Hepatic stellate cell (primary cell): ENCODE measurements at places on chromosomes 5 and 9.

GRCh38 chr5:1874771-1875220, 7.9 kb downstream of the IRX4 start:
- DNase-seq: no peak

- DNase-seq: no peak
Observed at GRCh38 chr9:105711867-105712266, 17.5 kb downstream of the TMEM38B start.

- no peak for DNase-seq
Observed at GRCh38 chr5:126052120-126052519, 371.1 kb upstream of the GRAMD2B start.

DNA sequence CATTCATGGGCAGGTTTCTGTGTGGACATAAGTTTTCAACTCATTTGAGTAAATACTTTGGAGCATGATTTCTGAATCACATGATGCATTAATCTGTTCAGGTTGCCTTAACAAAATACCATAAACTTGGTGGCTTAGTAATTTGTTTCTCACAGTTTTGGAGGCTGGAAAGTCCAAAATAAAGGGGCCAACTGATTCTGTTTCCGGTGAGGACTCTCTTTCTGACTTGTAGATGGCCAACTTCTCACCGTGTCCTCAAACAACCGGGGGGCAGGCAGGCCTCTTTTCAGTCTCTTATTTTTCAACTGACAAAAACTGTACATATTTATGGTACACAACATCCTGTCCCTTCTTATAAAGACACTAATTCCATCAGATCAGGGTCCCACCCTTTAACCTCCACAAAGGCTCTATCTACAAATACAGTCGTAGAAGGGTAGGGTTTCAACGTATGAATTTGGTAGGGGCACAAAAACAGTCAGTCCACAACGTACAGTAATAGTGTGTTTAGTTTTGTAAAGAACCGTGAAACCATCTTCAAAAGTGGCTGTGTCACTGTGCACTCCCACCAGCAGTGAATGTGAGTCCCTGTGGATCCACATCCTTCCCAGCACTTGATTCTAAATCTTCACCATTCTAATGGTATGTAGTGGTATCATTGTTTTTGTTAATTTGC, 37.2 kb downstream of the MLLT3 start:
- no peak for DNase-seq

GRCh38 chr5:72552041-72552557, 44.9 kb upstream of the ZNF366 start:
- no peak for DNase-seq

- DNase-seq: no peak
Observed at GRCh38 chr5:166845044-166845443, 1446.4 kb upstream of the WWC1 start.

DNA sequence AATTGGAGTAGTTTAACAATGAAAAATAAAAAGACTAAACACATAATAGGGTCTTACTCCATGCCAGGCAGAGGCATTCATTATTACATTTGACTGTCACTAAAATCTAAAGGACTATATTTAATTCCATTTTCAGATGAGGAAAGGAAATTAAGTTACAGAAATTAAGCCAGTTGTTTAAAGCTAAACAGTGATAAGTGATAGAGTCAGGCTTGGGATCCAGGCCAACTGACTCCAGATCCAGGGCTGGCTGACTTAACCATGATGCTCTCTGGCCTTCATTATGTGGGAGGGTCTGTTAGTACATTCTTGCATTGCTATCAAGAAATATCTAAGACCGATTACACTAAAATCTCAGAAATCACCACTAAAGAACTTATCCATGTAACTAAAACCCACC, 107.2 kb downstream of the ARHGEF28 start:
- DNase-seq: no peak

- DNase-seq: no peak
Observed at GRCh38 chr5:74916831-74917710, 50.9 kb upstream of the FAM169A start.

- no peak for DNase-seq
Observed at GRCh38 chr5:84113246-84114105, 271.2 kb downstream of the EDIL3 start.

DNA sequence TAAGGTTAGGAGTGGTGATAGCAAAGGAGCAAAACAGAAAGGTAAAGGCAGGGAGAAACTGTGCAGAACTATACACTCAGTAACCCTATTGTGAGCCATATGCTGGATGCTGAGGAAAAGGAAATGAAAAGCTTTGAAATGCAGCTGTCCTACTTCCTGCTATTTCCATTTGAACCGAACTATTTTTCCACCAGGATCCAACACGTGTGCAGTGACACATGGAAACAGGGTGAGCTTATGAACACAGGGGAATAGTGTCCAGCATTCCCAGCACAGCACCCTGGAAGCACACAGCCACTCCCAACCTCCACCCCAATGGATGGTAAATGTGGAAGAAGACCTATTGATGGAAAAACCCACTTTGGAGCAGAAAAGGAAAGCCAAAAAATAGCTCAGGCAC, 69.0 kb upstream of the SLC12A2 start:
- DNase-seq: no peak

GRCh38 chr5:97764700-97765099, 581.7 kb upstream of the RIOK2 start:
- DNase-seq: peak; percentile 8

- no peak for DNase-seq
Observed at GRCh38 chr9:37839496-37840461, 39.2 kb downstream of the DCAF10 start.

GRCh38 chr5:119031905-119032304, 39.0 kb upstream of the DMXL1 start:
- DNase-seq: no peak

GRCh38 chr5:142151436-142152383, 43.1 kb downstream of the NDFIP1 start:
- peak; percentile 40 for DNase-seq

GRCh38 chr5:61076626-61077025, 85.6 kb downstream of the SMIM15 start:
- no peak for DNase-seq

DNA sequence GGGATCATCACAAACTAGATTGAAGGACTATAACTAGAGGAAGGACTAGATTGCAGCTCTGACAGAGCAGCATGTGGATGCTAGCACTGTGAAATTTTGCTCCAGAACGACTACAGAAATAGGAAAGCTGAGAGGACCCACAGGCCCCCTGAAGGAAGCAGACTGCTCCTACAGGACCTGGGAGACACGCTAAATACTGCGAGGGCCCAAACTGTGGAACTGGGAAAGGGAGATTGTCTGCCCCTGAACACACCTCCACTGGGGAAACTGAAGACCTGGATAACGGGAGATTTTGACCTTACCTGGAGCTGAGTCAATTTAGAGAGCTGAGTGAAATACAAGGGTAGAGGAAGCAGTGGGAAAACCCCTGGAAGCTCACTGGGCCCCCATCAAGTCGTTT, 19.2 kb downstream of the TRIM36 start:
- DNase-seq: no peak

DNA sequence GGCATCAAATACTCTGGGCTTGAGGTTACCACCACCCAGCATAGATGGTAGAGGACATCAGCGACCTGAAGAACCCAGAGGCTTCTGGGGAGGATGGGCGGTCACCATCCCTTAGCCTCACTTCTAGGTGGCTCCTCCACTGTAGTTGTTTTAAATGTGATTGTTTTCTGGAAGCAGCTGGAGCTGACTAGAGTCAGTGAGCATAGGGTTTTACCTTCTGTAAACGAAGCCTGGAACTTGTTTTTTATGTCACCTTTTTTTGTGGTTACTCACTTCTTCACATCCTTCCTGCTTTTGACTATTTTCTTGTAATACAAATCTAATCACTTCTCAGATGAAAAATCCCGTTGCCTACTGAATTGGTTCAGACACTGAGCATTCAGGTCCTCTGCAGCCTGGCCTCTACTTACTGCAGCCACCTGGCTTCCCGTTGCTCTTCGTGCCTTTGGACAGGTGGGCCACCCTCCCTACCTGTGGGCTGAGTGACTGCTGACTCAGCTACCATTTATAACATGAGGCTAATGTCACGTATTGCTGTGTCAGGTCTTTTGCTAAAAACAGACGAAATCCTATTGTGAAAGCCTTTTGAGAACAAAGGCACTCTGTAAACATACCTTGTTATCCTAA, 167.8 kb downstream of the MAN2A1 start:
- no peak for DNase-seq

DNA sequence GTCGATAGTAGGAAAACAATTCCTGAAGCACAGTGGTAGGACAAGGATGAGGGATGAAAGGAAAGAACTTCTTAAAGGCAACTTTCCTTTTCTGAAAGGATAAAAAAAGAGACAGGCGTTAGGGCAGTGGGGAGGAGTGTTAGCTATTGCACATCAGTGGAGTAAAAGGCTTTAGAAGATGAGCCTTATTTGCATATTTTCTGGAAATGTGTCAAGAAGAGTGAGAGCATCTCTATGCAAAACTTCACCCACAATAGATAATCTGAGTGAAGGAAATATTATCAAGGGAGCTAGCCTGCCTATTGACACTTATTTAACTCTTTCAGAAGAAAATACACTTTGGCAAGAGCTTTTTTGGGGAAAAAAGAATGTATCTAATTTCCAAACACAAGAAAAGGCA, 151.6 kb downstream of the MACIR start:
- DNase-seq: no peak

DNA sequence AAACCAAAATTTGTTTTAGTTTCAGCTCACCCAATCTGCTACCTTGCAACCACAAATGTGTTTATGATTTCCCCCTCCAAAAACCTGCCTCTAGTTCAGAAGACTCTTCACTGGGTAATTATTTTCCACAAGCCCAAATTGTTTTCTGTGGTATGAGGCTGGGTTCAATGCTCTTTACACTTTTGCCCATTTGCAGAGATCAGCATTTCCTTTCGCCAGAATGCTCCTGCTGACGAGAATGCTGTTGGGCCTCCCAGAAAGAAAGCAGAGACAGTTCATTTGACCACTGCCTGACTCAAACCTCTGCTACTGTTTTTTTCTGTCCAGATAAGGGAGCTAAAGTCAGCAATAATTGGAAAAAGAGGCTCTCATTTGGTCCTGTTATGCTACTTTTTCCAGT, 427.3 kb downstream of the PDE4D start:
- no peak for DNase-seq

GRCh38 chr9:100070104-100071041, 28.4 kb downstream of the ERP44 start:
- no peak for DNase-seq

DNA sequence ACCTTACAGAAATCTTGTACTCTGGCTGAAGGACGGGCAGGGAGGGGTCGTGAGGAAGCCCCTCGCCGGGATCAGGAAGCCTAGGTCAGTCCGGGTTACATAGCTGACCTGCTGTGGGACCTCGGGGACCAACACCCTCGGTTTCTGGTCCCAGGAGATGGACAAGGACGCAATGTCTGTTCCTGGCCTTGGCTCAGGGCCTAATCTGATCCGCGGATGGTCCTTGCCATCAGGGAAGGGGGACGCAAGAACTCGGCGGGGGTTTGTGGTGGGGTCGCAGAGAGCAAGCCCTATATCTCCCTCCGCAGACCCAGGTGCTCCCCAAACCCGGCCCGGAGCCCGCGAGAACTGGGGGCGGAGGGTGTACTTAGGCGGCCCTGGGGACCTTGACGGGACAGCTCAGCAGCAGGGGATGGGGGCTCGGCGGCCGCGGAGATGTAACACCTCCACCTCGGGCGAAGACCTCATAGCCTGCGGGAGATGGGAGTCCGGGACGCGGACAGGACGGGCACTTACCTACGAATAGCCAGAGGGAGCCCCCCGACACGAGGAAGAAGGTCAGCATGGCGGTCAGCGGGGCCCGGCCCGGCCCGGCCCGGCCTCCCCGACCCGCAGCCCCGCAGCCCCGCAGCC, 353 bp downstream of the ACSL6 start:
- no peak for DNase-seq

DNA sequence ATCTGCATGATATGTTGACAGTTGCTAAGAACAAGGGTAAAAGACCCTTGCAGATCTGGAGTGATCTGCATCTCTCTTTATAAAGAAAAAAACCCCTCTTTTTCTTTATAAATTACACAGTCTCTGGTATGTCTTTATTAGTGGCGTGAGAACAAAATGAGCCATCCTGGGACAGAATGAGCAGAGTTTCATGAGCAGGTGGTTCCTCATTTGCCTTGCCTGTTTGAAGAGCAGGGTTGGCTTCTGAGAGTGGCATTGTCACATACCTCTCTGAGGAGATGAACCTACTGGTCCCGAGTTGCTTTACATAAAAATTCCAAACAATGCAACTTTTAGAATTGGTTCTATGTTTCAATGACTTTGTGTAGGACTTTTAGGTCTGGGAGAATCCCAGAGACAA, 94.3 kb downstream of the INSYN2B start:
- DNase-seq: no peak
